Neural progenitor cell (in vitro differentiated cells): ENCODE measurements at places on chromosomes 16 and 17.

GRCh38 chr17:74566132-74566753, 1.1 kb downstream of the CD300H start:
- H3K27me3 ChIP-seq = no peaks in the 10 kb centered on the region
- H3K36me3 ChIP-seq = no peaks in the 10 kb centered on the region
- no peaks in the 10 kb centered on the region for H3K4me1 ChIP-seq

DNA sequence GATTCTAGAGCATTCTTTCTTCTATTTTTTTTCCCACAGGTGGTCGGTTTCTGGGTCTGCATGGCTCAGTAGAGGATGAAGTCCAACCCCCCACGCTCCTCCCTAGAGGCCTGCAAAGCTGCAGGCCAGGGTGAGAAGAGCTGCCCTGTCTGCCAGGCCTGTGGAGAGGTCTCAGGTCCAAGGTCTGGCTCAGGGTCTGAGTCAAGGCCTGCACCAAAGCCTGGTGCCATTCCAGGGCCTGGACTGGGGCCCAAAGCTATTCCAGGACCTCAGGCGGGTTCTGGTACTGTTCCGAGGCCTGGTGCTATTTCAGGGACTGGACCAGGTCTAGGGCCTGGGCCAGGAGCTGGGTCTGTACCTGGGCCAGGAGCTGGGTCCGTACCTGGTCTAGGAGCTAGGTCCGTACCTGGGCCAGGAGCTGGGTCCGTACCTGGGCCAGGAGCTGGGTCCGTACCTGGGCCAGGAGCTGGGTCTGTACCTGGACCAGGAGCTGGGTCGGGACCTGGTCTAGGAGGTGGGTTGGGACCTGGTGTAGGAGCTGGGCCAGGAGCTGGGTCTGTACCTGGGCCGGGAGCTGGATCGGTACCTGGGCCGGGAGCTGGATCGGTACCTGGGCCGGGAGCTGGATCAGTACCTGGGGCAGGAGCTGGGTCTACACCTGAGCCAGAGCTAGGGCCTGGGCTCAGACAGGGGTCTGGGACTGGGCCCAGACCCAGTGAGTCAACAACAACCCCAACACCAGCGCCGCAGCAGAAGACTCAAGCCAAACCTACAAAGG, 3.4 kb downstream of the SDR42E2 start:
- H3K4me3 ChIP-seq = no peak overlapping the region
- no peaks in the 10 kb centered on the region for H3K36me3 ChIP-seq
- no peak for DNase-seq

GRCh38 chr17:39376434-39376833, 25.0 kb downstream of the FBXL20 start:
- no peaks in the 10 kb centered on the region for H3K36me3 ChIP-seq
- no peak overlapping the region for H3K27ac ChIP-seq
- DNase-seq = no peak
- H3K4me3 ChIP-seq = no peak overlapping the region

- H3K4me3 ChIP-seq = no peak overlapping the region
- no peak overlapping the region for H3K27ac ChIP-seq
- no peaks in the 10 kb centered on the region for H3K4me1 ChIP-seq
- no peaks in the 10 kb centered on the region for H3K36me3 ChIP-seq
- H3K27me3 ChIP-seq = peaks cover 18% of the 10 kb centered on the region
- DNase-seq = no peak
Measured at GRCh38 chr17:63533433-63534077, 10.4 kb downstream of the KCNH6 start.

DNA sequence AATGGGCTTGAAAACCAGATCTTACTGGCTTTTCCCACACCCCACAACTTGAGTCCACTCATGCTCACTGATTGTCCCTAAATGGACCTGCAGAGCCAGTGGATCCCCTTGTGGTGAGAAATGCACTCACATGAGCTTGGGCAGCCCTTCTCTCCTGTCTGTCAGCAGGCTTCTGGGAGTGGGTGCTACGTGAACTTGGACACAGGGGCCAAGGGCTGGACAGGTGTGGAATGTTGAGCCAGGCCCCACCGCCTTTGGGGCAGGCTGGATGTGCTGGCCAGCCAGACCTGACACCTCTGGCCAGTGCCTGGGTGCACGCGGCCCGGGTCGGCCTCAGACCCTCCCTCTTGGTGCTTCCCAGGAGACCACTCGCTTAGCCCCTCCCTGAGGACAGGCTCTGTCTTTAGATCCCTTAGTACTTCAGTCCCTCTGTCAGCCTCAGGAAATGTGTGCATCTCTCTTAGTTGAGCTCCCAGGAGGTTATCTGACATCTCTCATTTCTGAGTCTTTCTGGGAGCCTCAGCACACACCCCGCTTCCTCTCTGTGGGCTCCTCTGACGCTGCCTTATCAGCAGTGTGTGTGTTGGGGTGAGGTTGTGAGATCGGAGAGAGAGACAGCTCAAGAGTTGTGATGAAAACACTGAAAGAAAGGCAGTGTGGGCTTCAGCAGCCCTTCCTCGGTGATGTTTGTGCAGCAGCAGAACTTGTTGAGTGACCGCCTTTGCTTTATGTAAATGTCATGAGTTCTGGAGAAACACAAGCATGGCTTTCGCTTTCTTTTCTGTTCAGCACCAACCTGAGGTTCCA, 117.0 kb downstream of the RAB11FIP4 start:
- no peaks in the 10 kb centered on the region for H3K27me3 ChIP-seq
- no peak overlapping the region for H3K4me3 ChIP-seq
- no peaks in the 10 kb centered on the region for H3K4me1 ChIP-seq
- DNase-seq = peak; percentile 36
- H3K36me3 ChIP-seq = no peaks in the 10 kb centered on the region

DNA sequence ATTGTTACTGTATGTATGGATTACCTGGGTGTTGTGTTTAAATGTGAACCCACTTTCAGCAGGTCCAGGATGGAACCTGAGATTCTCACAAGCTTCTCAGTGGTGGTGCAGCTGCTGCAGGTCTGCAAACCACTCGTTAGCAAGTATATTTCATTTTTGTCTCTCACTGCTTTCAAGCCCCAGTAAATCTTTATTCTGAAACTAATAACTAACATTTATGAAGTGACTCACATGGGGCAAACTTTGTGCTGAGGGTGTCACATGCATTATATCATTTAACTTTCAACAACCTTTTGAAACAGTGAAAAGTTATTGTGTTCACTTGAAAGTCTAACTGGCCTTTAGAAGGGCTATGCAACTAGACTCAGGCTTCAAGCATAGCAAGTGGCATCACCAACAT, 98.9 kb upstream of the DYNLRB2 start:
- no peaks in the 10 kb centered on the region for H3K36me3 ChIP-seq
- no peaks in the 10 kb centered on the region for H3K27me3 ChIP-seq
- no peak overlapping the region for H3K27ac ChIP-seq
- H3K4me1 ChIP-seq = no peaks in the 10 kb centered on the region

DNA sequence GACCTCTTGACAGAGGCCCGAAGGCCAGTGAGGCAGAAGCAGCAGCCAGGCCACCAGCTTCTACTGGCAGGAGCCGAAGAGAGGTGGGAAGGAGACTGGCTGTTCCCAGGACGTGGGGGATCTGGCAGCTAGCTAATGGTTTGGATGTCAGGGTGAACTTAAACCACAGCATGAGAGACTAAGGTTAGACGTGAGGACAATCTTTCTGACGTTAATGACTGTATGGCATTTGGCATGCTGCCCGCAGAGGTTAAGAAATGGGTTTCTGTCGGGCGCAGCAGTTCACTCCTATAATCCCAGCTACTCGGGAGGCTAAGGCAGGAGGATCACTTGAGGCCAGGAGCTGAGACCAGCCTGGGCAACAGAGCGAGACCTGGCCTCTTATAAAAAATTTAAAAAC, 6.3 kb upstream of the KRT13 start:
- H3K27me3 ChIP-seq = no peaks in the 10 kb centered on the region
- H3K36me3 ChIP-seq = no peaks in the 10 kb centered on the region
- no peak overlapping the region for H3K27ac ChIP-seq

GRCh38 chr17:44417553-44417952, 28.1 kb upstream of the ITGA2B start:
- no peaks in the 10 kb centered on the region for H3K4me1 ChIP-seq
- no peaks in the 10 kb centered on the region for H3K27me3 ChIP-seq
- H3K36me3 ChIP-seq = peaks cover 8% of the 10 kb centered on the region
- no peak for DNase-seq
- no peak overlapping the region for H3K4me3 ChIP-seq

DNA sequence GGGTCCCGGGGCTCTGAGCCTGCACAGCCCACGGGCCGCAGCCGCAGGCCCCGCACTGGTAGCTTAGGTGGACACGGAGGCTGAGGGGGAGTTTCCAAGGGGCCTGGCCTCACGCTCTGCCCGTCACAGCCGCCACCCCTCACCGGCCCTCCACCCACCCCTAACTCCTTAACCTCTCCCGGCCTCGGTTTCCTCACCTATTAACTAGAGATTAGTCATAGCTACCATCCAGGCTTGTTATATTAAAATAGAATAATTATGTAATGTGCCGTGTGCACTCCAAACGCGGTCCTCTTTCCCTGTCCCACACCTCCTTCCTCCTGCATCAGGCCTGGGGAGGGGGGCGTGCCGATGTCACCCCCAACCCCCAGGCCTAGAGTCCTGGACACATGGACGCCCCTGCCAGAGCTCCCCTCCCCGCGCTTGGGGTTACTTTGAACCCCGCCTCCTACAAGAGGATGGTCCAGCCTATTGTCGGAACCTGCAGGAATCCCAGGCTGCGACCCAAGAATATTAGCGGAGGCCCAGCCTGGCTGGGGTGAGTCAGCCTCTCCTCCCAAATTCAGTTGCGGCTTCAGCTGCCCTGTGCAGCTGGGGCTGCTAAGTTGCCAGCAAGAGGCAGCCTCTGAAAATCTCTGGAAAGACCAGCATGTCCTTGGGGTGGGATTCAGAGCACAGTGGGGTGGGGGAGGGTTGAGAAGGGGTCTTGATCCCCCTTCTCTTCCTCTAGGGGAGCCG, 17.3 kb downstream of the SOCS3 start:
- peak overlapping the region; percentile 46 for H3K4me3 ChIP-seq
- H3K27ac ChIP-seq = no peak overlapping the region
- H3K4me1 ChIP-seq = peaks cover 14% of the 10 kb centered on the region
- peaks cover 70% of the 10 kb centered on the region for H3K27me3 ChIP-seq
- no peaks in the 10 kb centered on the region for H3K36me3 ChIP-seq

- no peaks in the 10 kb centered on the region for H3K27me3 ChIP-seq
- no peak overlapping the region for H3K4me3 ChIP-seq
- no peaks in the 10 kb centered on the region for H3K36me3 ChIP-seq
- DNase-seq = no peak
- H3K27ac ChIP-seq = no peak overlapping the region
Measured at GRCh38 chr16:24736758-24737157, 7.3 kb downstream of the TNRC6A start.

DNA sequence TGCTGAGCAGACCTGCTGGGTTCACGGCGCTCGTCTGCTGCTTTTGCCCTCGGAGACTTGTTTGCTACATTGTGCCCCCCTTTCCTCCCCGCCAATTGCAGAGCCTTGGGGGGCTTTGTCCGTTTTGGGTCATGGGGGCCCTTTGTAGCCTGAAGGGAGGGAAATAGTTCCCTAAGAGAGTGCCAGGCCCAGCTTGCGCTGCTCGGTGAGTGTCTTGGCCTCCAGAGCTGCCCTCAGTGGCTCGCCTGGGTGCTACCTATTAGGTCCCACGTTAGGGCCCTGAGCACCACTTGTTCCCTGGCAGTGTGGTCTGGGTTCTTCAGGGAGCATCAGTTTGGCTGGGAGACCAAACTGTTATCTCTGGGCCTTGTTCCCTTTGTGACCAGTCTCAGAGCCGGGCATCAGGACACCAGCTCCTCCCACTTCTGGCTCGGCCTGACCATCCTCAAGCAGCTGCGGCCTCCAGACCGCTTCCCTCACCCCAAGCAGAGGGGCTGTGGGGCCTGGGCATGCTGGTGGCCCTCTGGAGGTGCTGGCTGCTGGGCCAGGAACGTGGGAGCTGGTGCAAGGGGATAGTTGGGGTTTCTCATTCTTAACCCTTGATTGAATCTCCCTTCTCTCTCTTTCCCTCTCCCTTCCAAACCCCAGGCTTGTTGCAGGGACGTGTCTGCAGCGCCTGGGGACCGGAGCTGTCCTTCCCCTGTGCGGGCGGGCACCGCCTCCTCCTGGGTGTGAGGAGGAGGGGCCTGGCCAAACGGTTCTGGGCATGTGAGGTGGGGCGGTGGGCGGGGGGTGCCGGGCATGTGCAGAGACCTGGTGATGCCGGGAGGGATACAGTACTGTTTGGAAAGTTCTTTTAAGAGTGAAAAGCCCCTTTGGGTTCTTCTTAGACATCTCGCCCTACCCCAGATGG, 16.0 kb upstream of the ITGB4 start:
- no peaks in the 10 kb centered on the region for H3K36me3 ChIP-seq
- H3K27ac ChIP-seq = no peak overlapping the region
- no peaks in the 10 kb centered on the region for H3K27me3 ChIP-seq
- no peak for DNase-seq

- H3K4me3 ChIP-seq = peak overlapping the region; percentile 92
- H3K27me3 ChIP-seq = peaks cover 42% of the 10 kb centered on the region
- peaks cover 63% of the 10 kb centered on the region for H3K4me1 ChIP-seq
- peak; percentile 96 for DNase-seq
- peak overlapping the region; percentile 49 for H3K27ac ChIP-seq
Measured at GRCh38 chr17:78360371-78361224, 721 bp upstream of the SOCS3 start.

DNA sequence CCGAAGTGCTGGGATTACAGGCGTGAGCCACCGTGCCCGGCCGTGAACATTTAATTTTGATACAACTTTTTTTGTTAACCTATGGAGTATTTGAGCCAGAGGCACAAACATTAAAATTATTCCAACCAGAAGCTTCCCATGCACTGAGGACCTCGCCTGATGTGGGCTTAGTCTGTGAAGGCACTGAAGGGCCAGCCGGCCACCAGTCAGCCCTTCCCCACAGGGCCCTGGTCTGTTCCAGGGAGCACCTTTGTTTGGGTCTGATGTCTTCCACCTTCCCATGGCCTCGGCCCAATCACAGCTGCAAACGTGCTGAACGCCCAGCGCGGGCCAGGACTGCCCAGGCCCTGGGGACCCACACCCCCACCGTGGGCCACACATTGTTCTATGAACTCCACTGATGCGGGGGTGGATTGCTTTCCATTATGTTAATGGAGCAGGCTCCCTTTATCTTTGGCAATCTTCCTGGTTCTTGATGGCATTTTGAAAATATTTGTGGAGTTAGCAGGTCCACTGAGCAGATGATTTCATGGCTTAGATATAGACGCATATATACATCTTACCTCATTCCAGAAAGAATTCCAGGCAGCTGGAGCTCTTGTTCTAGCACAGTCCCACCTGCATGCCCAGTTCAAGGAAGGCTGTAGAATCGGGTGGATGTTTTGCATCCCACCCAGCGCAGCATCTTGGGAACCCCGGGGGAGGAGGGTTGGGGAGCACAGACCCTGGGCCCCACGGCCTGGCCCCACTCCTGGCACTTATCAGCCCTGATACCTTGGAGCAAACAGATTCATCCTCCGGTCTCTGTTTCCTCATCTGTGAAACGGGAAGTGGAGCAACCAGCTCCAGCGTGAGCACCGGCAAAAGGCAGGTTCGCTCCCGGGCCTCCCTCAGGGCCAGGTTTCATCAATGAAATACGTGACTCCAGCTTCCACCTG, 14.5 kb downstream of the SPIRE2 start:
- DNase-seq = no peak
- no peaks in the 10 kb centered on the region for H3K27me3 ChIP-seq
- no peak overlapping the region for H3K4me3 ChIP-seq
- H3K4me1 ChIP-seq = no peaks in the 10 kb centered on the region
- no peak overlapping the region for H3K27ac ChIP-seq
- H3K36me3 ChIP-seq = no peaks in the 10 kb centered on the region
